ENCODE measurements at places on chromosomes 11 and 22. TPM values are rescaled to one million over a fixed set of nuclear protein-coding genes. Genes with fewer than 3 reads are reported as not detected.

The TMEM151A gene
- 0.11 TPM for total RNA-seq

The OR8H1 gene
- total RNA-seq = not detected

The CDC42EP2 gene
- total RNA-seq = 17.2 TPM

The TRIM66 gene
- total RNA-seq = 7.5 TPM

The PKDREJ gene
- total RNA-seq = not detected

The PGA5 gene
- total RNA-seq = not detected

The INS gene
- not detected for total RNA-seq

The C1QTNF4 gene
- 0.25 TPM for total RNA-seq

The NFAM1 gene
- not detected for total RNA-seq

The UPB1 gene
- not detected for total RNA-seq

The USP28 gene
- total RNA-seq = 38.5 TPM
